ENCODE measurements at places on chromosomes 7 and 10.
A peak's percentile ranks its signal among the peaks of the same experiment; 100 is the strongest.

- no peak for DNase-seq
Observed at GRCh38 chr10:6399879-6400278, 180.2 kb downstream of the PRKCQ start.

- DNase-seq: no peak
Observed at GRCh38 chr7:158596309-158596708, 8.7 kb upstream of the PTPRN2 start.

GRCh38 chr7:151825721-151826120 is 51.2 kb downstream of the PRKAG2 start:
- no peak for DNase-seq

GRCh38 chr10:35470248-35470924 is 134.1 kb downstream of the CCNY start:
- DNase-seq: no peak

GRCh38 chr10:6198171-6198570 is 4.6 kb upstream of the PFKFB3 start:
- no peak for DNase-seq

DNA sequence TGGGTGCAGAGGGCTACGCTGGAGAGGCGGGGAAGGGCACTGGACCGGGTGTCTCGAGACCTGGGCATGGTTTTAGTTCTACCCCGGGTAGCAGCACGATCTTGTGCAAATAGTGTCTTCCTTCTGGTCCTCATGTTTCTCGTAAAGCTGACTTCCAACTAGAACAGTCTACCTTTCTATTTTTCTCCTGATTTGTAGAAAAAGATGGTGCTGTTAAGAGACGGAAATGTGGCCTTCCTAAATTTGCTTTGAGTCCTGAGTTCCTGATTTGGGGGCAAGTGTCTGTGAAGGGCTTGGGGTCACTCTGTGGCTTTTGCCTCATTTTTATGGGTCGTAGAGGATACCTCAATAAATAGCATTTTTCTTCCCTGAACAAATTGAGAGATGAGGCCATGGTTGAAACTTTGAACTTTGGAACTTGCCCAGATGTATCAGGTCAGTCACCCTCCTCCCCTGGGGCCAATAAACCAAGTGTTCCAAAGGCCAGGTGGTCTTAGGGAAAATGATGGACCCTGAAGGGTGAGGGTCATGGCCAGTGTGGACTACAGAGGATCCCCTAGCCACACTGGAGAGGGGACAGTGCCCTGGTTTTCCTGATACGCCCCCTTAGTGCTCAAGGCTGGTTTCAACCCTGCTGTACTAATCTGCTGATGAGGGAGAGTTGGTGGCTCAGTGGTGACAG is 45.2 kb downstream of the GRK5 start:
- no peak for DNase-seq

DNA sequence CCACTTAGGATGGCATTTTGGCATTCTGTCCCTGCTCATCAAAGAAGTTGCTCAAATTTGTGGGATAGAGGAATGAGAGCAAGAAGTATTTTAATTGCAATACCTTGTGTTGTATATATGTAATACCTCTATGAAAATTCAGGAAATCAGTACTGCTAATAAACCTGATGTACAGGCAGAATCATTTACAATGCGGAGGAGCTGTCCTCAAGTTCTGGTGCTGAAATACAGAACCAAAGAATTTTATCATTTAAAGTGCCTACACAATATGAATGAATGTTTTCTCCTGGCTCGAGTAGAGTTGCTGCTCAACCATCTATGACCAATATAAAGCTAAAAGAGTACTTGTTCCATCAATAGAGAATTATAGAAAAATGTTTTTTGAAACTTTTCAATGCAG is 305.8 kb downstream of the PLXNA4 start:
- DNase-seq: peak; percentile 12

DNA sequence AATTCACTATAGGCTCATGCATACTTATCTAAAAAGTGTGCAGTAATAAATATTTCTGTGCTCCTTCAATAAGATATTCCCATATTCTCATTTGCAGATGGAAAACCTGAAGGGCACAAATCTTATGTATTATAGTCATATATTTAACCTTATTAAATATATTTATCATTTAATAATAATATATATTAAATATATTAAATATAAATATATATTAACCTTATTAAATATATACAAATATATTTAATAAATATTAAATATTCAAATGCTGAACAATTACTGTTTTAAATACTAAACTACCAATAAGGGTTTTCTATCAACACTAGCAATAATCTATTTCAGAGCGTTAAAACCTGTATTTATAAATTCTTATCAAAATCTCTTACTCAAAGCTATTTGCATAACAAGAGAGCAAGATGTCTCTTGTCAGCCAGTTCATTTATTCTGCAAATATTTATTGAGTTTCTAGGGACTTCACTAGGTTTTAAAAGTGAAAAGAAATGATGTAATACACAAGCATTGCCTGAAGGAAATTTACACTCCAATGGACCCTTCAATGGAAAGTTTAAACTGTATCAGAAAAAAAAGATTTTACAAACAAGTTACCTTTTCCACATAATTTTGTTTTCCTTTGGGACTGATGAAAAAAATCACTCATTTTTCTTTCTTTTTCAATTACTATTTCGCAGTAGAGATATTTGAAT is 159.2 kb downstream of the AGMO start:
- DNase-seq: no peak

DNA sequence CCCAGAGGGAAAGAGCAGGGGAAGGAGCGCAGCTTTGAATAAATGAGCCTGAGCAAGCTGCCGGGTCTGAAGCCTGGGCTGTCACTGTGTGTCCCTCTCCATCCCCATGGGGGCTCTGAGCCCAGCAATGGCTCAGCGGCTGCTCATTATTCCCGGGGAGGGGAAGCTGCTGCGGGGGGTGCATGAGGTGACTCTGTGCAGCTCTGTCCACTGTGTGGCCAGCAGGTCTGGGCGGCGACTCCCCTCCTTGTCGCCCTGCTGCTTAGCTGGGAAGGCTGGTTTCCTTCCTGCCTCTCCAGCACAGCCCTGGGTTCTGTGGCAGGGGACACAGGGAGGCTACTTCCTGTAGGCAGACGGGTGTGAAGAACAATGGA is 234.2 kb downstream of the PRPF18 start:
- DNase-seq: no peak

- no peak for DNase-seq
Observed at GRCh38 chr10:75982611-75983369, 551.4 kb downstream of the LRMDA start.

DNA sequence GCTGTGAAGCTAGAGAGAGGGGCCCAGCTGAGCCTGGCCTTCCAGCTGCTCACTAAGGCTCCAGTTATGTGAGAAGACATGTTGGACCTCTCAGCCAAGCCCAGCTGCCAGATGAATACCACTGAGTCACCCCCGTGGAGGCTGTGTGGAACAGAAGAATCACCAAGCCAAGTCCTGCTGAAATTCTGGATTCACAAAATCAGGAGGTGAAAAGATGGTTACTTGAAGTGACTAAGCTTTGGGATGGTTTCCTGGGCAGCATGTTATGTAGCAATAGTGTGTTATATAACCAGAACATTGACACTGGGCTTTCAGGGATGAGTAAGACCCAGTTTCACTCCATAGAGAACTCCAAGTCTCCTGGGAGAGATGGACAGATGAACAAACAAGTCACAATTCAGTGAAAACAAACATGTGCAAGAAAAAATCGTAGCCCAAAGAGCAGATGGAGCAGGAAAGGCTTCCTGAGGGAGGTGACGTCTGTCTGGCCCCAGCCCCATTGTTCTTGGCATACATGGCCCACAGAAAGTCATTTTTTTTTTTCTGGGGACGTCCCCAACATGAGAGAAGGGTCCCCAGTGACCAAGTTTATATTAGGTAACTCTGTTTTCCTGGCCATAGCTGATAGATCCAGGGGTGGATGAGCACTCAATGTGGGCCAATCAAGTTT is 64.1 kb upstream of the PDZD8 start:
- DNase-seq: no peak

- no peak for DNase-seq
Observed at GRCh38 chr10:13567030-13567429, 19.7 kb upstream of the PRPF18 start.

- DNase-seq: no peak
Observed at GRCh38 chr10:46033602-46034011, 3.2 kb upstream of the NCOA4 start.

DNA sequence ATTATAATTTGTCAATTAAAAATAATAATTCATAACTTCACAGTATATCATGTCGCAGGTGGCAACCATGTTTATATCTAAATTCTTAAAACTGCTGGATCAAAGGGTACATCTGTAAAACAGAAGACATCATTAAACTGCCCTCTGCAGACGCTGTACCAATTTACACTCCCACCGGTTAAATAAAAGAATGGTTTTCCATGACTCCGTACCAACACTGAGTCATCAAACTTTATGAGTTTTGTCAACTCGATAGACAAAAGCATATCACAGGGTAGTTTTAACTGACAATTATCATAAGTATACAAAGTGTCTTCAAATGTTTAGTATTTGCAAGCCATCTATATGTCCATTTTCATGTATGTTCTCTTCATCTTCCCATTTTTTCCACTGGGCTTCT is 5.7 kb upstream of the GSTK1 start:
- no peak for DNase-seq

- DNase-seq: peak; percentile 69
Observed at GRCh38 chr10:69716711-69717560, 84.8 kb upstream of the COL13A1 start.

DNA sequence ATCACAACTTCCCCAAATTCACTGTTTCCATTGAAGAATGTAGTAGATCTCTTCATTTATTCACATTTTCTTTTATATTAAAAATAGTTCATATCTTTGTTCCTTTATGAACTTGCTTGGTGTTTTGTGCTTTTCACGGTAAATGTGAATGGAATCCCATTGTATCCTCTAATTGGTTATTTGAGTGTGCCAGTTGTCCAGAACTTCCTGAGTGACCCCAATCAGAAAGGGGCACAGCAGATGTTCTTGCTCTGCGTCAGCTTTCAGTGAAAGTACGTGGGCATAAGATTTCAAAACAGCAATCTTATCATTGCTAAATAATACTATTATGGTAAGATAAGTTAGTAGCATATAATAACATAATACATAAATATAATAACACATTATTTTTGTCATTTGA is 47.0 kb downstream of the PTPRZ1 start:
- no peak for DNase-seq

All from NAMALWA (cell line).